ENCODE measurements at places on chromosomes 6 and 20.

DNA sequence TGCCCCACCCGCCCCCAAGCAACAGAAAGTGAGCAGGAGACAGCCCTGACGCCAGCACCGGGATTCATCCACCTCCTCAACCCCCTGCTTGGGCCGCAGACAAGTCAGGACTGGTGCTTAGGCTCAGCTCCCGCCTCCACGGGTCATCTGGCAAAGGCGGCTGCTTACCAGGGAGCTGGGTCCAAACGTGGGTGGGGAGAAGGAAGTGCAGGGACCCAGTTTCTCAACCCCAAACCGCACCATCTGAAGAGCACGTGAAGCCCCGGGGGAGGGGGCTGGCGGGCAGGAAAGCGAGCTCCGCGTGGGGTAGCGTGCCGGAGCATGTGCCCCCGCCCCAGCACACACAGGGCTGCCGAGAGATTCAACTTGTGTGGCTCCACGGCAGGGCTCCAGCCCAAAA, 87.2 kb downstream of the BMP7 start:
- no peak for DNase-seq

GRCh38 chr6:13671548-13672127, 40.0 kb downstream of the RANBP9 start:
- no peak for DNase-seq

DNA sequence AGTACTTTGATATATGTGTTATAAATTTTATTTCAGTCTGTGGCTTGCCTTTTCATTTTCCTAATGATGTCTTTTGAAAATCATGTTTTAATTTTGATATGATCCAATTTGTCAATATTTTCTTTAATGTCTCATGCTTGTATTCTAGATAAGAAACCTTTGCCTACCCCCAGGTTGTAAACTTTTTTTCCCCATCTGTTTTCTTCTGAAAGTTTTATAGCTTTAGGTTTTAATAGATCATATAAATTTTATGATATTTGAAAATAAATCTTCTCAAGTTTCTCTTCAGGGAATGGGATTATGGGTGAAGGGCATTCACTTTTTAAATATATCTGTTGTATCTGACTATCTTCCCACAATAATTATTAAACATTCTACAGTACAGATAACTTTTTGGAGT, 66.7 kb downstream of the SESN1 start:
- no peak for DNase-seq

GRCh38 chr20:63864545-63864977, 509 bp upstream of the TPD52L2 start:
- DNase-seq, result no peak

DNA sequence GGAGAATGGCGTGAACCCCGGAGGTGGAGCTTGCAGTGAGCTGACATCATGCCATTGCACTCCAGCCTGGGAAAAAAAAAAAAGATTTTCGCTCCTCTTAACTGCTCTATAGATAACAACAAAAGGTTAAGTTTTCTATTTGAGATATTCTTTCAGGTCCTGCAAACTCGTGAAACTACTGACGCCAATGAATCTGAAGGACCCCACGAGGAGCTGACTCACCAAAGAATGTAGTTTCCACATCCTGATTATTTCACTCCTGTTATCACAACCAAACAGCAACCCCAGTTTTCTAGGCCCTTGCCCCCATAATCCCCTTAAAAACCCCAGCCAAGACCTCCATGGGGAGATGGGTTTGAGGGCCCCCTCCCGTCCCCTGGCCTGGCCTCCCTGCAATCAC, 58.7 kb downstream of the OTOR start:
- no peak for DNase-seq

- DNase-seq, result no peak
Measured at GRCh38 chr6:170187669-170188566, 103.0 kb downstream of the DLL1 start.

DNA sequence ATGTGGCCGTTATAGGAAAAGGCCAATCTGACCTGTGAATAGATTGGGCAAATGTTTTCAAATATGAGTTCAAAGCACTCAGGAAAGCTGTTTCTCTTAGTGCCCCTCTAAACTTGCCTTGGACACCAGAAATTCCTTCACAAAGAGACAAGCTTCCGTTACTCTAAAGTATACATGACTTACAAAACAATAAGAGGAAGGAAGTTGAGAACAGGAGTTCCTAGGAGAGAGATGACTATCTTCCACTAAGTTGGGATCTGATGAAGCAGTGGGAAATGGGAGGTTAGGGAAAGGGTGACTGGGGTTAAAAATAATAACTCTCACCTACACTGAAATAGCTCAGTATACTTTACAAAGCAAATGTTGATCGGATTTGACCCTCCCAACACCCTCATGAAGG, 50.0 kb downstream of the ISM1 start:
- DNase-seq, result no peak

DNA sequence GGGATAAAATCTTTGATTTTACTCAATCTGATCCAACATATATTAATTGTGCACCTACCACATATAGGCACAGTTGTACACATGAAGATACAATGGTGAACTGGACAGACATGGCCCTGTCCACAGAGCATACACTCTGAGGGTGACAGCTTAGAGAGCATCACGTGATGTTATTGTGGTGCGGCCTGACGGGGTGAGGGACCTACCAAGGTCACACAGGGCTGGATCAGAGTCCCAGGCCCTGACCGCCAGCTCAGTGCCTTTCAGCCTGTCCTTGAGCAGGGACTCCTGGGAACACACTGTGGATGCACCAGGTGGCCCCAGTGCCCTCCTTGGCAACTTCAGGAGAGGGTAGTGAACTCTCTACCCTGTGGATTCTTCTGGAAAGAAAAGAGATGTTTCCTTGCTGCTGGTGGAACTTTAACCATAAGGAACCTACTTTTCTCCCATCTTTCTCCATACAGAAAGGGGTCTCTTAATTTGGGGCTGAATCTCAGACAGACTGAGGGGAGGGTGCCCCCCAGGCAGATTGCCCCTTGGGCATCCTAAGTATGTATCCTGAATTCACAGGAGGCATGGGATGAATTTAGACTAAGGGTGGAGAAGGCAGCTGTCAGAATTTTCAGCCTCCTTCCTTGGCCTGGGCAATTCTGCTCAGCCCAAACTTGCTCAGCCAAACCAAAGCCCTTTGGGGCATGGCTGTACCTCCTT, 26.5 kb downstream of the PCK1 start:
- no peak for DNase-seq

GRCh38 chr20:58568126-58568482, 52.9 kb upstream of the APCDD1L start:
- no peak for DNase-seq

DNA sequence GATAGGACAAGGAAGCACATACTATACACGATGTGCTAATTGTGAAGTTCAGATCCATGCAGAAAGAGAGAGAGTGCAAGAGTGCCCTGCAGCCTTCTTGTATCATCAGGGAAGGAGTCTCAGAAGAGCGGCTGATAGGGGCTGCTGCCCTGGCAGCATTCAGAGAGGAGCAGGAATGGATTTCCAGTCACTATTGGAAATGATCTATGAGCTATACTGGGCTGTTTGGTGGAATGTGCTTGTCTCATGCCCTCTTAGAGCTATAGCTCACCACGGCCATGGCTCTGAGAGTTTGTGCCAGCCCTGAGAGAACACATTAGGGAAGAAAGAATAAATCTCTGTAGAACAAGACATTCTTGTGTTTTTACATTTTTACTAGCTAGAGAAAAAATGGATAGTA, 212.6 kb upstream of the RAB32 start:
- DNase-seq, result no peak
